ENCODE measurements at places on chromosomes 12 and 14. TPM values are rescaled to one million over a fixed set of nuclear protein-coding genes. Genes with fewer than 3 reads are reported as not detected.

DNA sequence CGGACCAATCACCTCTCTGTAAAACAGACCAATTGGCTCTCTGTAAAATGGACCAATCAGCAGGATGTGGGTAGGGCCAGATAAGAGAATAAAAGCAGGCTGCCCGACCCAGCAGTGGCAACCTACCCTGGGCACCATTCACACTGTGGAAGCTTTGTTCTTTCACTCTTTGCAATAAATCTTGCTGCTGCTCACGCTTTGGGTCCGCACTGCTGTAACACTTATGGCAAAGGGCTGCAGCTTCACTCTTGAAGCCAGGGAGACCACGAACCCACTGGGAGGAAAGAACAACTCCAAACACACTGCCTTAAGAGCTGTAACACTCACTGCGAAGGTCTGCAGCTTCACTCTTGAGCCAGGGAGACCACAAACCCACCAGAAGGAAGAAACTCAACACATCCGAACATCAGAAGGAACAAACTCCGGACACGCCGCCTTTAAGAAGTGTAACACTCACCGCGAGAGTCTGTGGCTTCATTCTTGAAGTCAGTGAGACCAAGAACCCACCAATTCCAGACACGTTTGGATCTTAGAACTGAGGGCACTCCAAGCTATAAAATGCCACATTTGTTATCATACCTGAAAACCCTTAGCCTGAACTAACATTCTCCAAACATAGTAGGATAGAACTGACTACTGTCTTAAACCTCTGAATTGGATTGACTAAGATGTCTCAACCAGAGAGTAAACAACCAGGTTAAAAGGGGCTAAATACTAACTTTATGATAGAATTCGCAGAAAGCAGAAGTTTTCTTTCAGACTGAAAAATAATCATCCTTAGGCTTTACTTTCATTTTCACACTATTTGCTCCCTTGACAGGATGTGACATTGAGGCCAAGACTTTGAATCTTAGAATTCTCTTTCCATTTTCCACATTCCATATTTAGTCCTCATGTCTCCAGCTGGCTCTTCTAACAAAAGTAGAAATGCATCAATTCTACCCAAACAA is 33.6 kb downstream of the CDKL1 start:
- H3K4me3 ChIP-seq, result peak overlapping the region; percentile 26
- peak overlapping the region; percentile 66 for H3K27ac ChIP-seq
- no peaks in the 10 kb centered on the region for H3K27me3 ChIP-seq

DNA sequence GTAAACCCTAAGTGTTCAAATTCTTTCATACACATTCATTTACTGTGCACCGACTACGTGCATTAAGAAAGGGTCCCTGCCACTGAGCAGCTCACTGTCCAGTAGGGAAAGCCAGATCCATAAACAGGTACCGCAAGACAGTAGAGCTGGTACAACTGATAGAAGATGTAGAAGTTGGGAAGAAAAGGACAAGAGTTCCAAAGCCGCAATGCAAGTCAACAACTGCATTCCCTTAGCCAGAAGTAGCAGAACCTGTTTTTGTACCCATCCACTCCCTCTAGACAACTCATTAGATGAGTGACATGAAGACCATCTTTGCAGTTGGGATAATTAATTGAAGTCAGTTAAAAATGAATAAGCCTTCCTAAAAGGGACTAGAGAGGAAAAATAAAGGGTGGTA is 1.3 kb downstream of the SENP1 start:
- no peak overlapping the region for H3K27ac ChIP-seq
- H3K27me3 ChIP-seq, result no peaks in the 10 kb centered on the region
- no peaks in the 10 kb centered on the region for H3K36me3 ChIP-seq
- H3K4me1 ChIP-seq, result peaks cover 13% of the 10 kb centered on the region
- peak overlapping the region; percentile 94 for H3K4me3 ChIP-seq

DNA sequence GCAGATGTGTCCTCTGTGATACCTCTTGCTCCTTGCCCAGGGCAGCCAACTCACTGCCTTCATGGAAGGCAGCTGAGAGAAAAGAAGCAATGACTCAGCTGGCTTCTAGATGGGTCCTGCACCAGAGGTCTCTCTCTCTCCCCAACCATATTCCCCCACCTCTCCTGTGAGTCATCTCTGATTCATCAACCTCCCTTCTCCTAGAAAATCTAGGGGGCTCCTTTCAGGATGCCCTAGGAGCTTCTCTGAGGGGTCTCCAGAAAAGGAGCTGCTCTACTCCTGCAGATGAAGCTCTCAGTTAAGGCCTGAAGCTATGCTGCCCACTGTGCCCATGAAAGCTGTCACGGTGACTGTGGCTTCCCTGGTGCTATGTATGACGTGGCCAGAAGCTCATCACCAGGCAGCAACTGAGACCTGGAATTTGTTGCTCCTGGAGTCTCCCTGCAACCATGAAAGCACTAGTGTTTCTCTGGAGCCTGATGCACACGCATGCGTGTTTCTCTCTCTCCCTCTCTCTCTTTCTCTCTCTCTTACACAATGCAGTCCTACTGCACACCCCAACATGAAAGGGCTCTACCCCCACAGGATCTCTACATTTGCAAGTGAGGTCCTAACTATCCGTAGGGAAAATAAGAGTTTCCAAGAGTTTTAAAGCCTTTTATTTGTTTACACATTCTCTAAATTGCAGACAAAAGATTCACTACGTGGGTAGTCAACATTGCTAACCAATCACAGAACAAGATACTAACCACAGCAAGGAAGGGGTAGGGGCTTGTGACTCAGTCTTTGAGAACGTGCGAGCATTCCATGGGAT is 285.3 kb downstream of the DPF3 start:
- H3K36me3 ChIP-seq, result no peaks in the 10 kb centered on the region
- no peaks in the 10 kb centered on the region for H3K27me3 ChIP-seq
- H3K4me1 ChIP-seq, result no peaks in the 10 kb centered on the region

DNA sequence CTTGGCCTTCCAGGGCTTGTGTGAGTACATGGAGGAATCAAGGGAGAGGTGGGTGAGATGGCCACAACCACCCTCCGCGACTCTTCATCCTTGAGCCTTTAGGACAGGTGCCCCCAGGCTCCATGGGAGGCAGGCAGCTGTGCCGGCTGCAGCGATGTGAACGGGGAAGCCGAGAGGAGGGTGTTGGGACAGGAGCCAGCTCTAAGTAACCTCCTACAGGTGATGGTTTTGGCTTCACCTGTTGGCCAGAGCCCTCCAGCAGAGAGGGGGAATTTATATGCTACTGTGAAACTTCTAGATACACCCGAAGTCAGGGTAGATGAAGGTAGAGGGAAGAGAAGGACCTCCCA is 132.2 kb upstream of the HIF1A start:
- H3K27me3 ChIP-seq, result no peaks in the 10 kb centered on the region
- no peak overlapping the region for H3K4me3 ChIP-seq
- H3K36me3 ChIP-seq, result no peaks in the 10 kb centered on the region
- H3K4me1 ChIP-seq, result peaks cover 77% of the 10 kb centered on the region

DNA sequence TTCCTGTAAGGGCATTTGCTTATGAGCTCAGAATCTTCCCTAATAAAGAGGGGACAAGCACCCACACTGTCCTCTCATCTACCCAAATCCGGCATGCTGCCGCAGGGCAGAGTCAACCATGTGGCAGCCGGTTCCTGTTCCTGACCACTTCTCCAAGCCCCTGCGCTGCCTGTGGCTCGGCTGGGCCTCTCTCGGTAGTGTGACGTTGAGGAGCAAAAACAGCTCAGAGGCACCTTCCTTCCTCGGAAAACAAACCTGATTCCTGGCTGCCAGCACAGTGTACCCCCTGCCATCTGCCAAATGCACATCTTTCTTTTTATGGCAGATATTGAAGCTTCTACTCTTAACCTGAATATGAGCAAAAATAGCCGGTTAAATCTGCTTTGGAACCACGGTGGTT is 50.5 kb downstream of the CFAP251 start:
- H3K4me3 ChIP-seq, result no peak overlapping the region
- no peaks in the 10 kb centered on the region for H3K36me3 ChIP-seq

DNA sequence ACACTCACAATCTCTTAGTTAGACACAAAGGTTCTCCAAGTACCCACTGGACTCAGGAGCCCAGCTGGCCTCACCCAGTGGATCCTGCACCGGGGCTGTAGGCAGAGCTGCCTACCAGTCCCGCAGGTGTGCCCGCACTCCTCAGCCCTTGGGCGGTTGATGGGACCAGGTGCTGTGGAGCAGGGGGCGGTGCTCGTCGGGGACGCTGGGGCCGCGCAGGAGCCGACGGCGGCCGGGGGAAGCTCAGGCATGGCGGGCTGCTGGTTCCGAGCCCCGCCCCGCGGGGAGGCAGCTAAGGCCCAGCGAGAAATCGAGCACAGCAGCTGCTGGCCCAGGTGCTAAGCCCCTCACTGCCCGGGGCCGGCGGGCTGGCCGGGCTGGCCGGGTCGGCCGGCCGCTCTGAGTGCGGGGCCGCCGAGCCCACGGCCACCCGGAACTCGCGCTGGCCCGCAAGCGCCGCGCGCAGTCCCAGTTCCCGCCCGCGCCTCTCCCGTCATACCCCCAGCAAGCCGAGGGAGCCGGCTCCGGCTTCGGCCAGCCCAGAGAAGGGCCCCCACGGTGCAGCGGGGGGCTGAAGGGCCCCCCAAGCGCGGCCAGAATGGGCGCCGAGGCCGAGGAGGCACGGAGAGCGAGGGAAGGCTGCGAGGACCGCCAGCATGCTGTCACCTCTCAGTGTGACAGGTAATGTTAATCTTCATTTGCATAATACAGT is 506.8 kb downstream of the LRFN5 start:
- H3K4me1 ChIP-seq, result no peaks in the 10 kb centered on the region
- no peaks in the 10 kb centered on the region for H3K36me3 ChIP-seq
- DNase-seq, result no peak
- H3K4me3 ChIP-seq, result no peak overlapping the region
- H3K27ac ChIP-seq, result no peak overlapping the region
- no peaks in the 10 kb centered on the region for H3K27me3 ChIP-seq

Gene HSPA2
- total RNA-seq, result 96.0 TPM

Gene NEUROD4
- not detected for total RNA-seq

Gene SLC22A17
- total RNA-seq, result 13.9 TPM

All from heart left ventricle (tissue), 16 donors.